ENCODE measurements at places on chromosomes 7 and 10.

- peak; percentile 45 for DNase-seq
Observed at GRCh38 chr10:49407552-49408137, 11.8 kb upstream of the DRGX start.

GRCh38 chr7:41185851-41186250 is 517.0 kb downstream of the INHBA start:
- no peak for DNase-seq

DNA sequence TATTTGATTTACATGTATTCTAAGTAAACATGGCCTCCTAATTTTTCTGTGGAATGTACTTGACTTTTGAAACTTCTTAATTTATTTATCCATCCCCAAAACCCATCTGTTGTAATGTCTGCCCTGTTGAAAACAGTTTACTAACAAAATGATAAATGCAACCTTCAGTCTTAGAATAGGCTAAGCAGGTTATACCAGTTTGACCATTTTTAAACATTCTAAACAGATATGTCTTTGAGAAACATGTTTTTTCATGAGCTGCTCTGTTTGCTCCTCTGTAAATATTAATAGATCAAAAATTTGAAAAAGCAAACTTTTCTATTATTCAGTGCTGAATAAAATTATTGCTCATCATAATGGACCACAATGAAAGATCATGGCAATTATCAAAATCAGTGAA is 33.4 kb upstream of the NRBF2 start:
- DNase-seq = no peak

- DNase-seq = peak; percentile 14
Observed at GRCh38 chr7:108063520-108063933, 60.6 kb upstream of the LAMB1 start.

DNA sequence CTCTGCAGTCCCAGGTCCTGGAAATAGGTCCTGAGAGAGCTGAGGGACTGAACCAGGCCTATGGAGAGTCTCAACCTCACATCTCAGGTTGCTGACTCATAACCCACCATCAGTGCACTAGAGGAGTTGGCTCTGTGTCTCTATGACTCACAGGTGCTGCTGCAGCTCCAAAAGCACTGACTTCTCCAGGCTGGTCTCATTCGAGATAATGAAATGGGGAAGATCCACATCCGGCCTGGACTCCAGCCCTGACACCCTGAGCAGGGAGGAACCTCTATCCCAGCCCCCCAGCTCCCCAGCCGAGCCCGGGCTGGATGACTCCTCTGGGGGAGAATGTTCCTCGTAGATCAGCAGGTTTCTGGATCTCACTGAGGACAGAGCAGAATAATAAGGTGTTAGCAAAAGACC is 35.5 kb upstream of the DGKI start:
- no peak for DNase-seq

DNA sequence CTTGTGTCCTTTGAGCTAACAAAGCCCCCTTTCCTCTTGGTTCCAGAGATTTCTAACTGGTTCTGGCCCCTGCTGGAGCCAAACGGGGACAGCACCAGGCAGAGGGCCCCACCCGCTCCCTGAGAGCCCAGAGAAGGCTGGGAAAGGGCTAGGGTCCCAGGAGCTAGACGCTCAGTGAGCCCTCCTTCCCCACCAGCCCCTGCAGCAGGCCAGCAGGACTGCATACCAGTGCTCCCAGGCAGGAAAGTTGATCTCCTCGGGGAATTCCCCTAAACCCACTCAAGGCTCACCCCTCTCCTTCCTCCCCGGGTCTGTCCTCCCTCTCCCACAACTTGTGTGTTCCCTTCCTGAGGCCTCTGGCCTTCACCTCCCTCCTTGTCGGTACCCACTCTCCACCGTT is 47.7 kb downstream of the PAX2 start:
- DNase-seq = no peak

- no peak for DNase-seq
Observed at GRCh38 chr7:134374291-134374690, 57.6 kb upstream of the SLC35B4 start.

- DNase-seq = no peak
Observed at GRCh38 chr10:59082249-59082648, 94.2 kb upstream of the PHYHIPL start.

DNA sequence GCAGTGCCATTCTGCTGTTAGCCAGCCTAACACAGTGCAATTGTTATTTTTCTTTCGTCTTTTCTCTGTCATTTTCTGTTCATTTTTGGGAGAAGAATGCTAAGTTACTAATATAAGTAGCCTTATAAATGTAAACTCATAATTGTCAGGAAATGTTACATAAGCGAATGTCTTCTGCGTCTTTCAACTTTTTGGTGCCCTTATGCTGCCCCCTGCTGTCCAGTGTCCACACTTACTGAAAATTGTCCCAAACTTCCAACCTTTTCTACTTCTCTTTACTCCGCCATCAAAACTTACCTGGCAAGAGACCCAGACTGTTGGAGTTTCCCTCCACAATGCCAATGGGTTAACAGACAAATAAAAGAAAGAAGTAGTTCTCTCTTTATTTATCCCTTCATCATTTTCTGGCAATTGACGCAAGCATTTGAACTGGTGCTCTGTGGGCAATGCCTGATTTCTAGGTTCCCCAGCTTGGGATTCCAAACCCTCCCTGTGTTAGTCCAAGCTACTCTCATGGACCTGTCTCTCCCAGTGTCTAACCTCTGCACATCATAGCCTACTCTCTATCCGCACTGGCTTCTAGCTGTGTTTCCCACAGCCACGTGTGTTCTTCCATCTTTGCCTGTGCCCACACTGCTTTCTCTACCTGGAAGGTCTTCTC is 21.0 kb upstream of the EPC1 start:
- DNase-seq = peak; percentile 16

DNA sequence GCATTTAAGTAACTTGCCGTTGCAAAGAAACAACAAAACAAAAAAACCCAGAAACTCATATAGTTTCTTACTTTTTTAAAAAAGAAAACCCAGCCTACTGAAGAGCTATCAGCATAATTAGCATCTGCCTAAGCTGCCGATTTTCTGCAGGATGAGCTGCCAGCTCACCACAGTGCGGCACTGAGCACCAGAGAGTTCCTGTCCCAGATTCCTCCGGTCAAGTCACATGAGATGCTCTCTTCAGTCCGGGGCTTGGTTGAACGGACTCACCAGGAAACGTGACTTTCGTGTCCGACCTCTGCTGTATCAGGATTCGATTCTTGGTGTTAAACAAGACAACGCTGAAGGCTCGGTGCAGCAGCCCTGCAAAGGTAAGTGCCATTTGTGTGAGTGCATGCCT is 3.2 kb downstream of the IDI2 start:
- DNase-seq = no peak

- no peak for DNase-seq
Observed at GRCh38 chr7:47763063-47763974, 181.4 kb upstream of the TNS3 start.

- no peak for DNase-seq
Observed at GRCh38 chr10:18501629-18502028, 149.8 kb downstream of the NSUN6 start.

DNA sequence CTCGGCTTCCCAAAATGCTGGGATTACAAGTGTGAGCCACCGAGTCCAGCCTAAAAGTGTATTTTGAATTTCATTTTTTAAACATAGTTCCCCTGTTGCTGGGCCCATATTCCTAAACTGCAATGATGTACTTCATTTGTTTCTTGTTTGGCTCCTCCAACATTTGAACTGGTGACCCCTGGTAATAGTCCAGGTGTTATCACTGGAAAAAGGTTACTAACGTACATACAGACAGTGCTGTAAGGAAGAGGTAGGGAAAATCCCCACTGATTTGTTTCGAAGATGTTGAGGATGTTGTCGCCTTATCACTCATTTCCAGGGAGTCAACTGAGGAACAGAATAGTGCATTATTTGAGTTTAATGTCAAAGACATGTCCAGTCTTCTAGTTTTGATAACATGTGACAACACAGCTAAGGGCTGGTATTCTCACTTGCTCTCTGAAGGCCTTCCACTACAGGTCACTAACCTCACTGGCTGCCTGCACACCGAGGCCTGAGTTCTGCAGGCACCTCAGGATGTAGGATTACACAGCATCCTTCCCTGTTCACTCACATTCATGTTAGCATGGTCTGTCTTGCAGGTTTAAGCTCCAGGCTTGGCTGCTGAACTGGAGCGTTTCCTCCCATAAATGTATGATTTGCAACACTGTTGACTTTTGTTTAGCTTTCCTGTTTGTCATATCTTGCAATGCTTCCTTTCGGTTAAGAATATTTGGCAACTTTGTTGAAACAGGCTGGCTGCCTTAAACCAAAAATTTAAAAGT is 362.8 kb downstream of the INHBA start:
- DNase-seq = no peak

DNA sequence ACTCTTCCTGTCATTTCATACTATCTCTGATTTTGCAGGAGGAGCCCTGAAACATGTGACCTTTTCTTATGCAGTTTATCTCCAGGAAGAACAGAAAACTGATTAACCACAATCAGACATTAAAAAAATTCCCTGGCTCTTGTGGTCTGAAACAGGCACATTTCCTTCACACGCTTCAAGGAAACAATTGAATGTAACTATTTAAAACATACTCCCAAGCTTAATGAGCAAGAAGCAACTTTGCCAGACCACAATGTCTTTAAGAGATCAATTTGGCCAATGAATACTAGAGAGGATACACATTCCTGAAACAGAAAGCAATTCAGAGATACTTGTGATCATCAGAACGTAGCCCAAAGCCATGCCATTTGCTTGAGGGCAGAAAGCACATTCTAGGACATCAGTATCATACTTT is 65.8 kb downstream of the PIP4K2A start:
- DNase-seq = no peak
